ENCODE measurements at places on chromosomes 5 and 9.

- DNase-seq: no peak
These were observed 15.1 kb downstream of the ABCA2 start for GRCh38 chr9:137012694-137013570.

DNA sequence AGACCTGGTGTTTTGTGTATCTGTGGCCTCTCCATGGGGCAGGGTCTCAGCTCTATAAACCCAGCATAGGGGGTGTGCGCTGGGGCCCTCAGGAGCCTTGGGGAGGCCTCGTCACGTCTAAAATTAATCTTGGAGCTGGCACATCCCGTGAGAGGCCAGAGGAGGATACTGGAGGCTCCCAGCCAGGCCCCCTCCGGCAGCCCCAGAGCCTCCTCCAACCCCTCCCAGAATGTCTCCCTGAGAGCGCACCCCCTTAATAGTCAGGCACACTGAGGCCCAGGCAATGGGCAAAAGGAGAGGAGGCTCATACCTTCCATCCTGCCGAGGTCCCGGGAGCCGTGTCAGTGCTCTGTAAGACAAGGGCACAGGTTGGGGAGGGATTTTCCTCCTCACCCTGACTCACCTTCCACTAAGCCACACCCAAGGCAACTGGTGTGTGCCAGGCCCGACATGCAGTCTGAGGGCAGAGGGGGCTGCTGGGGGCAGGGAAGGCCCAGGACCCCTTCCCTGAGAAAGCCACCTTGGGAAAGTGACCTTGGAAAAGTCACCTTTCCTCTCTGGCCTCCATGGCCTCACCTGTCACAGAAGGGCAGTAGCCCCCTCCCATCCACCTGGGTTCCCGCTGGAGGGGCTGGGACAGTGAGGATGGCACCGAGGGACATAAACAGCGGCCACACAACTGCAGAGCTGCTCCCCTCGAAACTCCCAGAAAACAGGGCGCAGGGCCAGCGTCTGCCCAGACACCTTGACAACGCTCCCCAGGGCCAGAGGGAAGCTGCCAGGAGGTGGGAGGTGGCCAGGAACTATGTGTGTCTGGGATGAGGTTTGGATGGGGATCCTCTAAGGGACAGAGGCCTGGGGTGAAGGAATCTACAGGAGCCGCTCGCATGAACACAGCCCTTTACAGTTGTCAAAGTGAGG, 2.9 kb downstream of the AK1 start:
- DNase-seq: no peak

DNA sequence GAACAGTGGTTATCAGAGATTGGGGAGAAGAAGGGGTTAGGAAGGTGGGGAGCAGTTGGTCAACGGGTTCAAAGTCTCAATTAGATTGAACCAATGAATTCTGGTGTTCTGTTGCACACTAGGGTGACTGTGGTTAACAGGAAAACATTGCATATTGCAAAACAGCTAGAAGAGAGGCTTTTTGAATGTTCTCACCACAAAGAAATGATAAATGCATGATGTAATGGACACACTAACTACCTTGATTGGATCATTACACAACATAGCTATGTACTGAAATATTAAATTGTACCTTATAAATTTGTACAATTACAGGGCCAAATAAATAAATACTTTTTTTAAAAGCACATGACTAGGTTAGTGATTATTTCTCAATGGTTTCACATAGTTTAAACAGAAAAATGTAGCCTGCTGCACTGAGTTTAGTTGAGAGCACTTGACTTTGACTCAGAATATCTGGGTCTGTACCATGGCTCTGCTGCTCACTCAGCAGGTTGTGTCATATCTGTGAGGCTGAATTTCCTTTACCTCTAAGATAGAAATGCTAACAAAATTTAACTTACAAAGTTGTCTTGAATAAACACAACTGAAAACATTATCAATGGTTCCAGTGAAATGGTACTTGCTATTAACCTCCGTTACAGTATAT, 30.4 kb downstream of the NUDT12 start:
- DNase-seq: no peak

- DNase-seq: no peak
These were observed 120.8 kb downstream of the GALNT10 start for GRCh38 chr5:154311362-154311761.

- DNase-seq: no peak
These were observed 24.6 kb upstream of the GLIS3 start for GRCh38 chr9:4324513-4324912.

DNA sequence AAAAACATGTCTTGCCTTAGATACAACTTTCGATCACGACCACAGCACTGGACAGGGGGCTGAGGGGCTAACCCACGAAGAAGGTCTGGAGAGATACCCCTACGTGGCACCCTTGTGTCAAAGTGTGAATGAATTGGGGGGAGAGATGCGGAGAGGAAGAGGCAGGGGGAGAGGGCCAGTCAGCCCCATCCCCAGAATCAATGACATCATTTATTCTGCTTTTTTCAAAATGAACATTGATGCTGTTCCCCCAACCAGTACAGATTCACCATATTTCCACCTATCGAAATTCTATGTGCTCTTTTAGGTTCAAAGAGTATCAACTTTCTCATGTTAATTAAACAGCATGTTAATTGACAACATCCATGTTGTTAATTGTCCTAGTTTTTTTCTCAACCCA, 32.4 kb downstream of the DAP start:
- no peak for DNase-seq

All from HuH-7.5 (cell line).